Hematopoietic multipotent progenitor cell (in vitro differentiated cells): ENCODE measurements at places on chromosomes 6 and 20.

- DNase-seq = no peak
Measured at GRCh38 chr6:155582016-155582991, 126.7 kb upstream of the NOX3 start.

DNA sequence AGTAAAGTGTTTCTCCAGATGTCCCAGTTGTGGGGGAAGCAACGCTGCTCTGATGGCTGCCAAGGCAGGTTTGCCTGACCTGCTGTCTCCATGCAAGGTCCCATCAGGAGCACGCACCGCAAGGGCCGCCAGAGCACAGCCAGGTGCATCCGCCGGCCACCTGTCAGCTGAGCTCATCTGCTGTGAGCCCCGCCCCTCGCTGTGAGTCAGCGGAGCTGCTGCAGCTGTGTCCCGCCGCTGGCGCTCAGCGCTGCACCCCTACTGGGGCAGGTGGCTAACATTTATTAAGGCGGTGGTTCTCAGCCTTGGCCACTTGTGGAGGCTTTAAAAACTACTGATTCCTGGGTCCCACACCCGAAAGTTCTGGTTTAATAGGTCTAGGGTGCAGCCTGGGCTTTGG lies 225.7 kb downstream of the UST start:
- DNase-seq = peak; percentile 76

- peak; percentile 14 for DNase-seq
Measured at GRCh38 chr6:13766201-13766634, 48.1 kb downstream of the MCUR1 start.

GRCh38 chr6:40185486-40185885 lies 251.2 kb upstream of the MOCS1 start:
- DNase-seq = no peak

- no peak for DNase-seq
Measured at GRCh38 chr6:157281570-157281969, 41.7 kb downstream of the TMEM242 start.

DNA sequence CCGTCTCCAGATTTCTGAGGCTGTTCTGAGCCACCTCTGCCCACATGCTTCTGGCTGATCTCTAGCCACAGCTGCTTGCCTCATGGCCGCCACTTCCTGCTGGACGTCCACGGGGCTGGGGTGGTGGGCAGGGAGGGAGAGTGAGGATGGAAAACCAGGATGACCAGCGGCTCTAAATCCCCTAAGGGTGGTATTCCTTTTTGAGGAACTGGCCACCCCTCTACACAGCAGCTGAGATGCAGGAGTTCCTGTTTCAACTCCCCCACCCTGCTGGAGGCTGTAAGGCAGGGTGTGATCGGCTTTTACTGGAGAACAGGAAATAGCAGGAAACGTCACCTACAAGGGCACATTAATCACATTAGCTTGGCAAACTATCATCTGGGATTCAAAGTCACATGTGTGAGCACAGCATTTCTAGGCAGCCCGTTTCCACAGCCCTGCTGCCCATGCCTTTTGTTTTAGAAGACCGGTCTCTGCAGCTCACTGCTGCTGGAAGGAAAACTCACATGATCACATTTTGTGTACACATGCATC lies 181.6 kb upstream of the ECI2 start:
- no peak for DNase-seq

DNA sequence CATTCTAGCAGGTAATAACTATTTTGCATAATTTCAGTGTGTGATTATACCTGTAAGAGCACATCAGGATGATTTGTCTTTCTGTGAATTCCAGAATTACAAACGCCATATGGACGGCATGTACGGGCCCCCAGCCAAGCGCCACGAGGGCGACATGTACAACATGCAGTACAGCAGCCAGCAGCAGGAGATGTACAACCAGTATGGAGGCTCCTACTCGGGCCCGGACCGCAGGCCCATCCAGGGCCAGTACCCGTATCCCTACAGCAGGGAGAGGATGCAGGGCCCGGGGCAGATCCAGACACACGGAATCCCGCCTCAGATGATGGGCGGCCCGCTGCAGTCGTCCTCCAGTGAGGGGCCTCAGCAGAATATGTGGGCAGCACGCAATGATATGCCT lies 122.7 kb downstream of the TMEM242 start:
- DNase-seq = no peak

DNA sequence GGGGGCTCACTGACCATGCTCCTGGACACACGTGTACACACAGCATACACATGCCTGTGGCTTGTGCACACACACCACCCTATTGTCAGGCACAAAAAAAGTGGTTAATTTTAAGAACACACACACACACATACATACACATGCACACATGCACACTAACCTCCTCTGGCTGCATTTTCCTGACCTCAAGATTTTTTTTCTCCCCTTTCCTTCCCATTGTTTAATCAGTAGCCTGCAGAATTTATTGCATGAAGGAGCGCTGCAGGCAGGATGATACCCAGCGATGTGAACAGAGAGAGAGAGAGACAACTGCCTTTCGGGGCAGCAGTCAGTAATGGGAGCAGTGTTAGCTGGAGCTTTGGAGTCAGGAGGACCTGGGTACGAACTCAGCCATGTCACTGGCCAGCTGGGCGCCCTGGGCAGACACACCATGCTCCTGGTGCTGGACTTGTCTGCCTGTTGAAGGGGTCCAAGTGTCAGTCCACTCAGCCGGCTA lies 990 bp upstream of the TRAF3IP2 start:
- peak; percentile 15 for DNase-seq
